T-helper 17 cell (primary cell): ENCODE measurements at places on chromosomes 2 and 18. TPM values are rescaled to one million over a fixed set of nuclear protein-coding genes. Genes with fewer than 3 reads are reported as not detected.

DNA sequence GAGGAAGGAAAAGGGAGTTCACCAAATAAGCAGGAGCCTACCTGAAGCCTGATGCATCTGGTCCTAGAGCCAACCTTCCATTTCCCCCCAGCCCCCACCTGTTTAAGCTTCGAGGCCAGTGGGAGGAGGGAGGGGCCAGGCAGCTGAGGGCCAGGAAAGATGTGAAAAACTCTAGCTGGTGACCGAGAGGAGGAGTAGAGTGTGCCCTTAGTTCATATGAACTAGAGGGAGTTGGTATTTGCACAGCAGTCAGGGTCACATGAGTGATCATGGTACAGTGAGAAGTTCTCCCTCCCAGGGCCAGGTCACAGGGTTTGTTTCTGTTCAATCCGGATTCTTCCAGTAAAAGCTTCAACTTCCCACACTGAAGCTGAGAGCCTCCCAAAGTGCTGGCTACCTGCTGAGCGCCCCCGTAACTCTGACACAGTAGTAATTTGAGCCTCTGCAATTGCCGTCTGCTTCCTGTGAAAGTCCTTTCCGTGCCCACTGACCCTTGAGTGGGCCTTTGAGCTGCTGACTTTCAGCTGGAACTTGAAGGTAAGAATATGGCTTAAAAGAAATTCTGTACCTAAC is at the start of gene SULT1C2:
Gene SULT1C2 (plus strand): TSS at position 362 of the 573 bp plus-strand sequence. CDS start 4,773 bp downstream, outside the sequence.
- DNase-seq = no peak

GRCh38 chr2:54161660-54162424 is 46.4 kb downstream of the ACYP2 start:
- no peak for DNase-seq

GRCh38 chr18:23114171-23114881 is 21.0 kb upstream of the CABLES1 start:
- no peak for DNase-seq

- DNase-seq = no peak
These were observed 241.9 kb upstream of the SLC14A2 start for GRCh38 chr18:45373286-45373880.

DNA sequence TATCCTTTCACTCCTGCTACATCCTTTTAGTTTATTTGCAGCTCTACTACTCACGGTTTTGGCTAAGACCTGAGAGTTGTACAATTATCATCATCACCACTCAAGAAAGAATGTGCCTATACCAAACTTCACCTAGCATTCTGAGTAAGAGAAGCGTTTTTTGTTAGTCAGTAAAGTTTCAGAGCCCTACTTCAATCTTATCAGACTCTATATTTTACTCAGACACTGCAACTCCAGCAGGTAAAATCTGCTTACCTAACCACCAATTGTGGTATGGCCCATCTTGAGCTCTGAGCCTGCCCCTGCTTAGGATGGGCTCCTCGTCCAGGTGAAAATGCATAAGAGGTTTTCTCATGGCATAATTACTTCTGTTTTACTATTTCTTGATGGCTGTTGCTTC is 37.1 kb downstream of the ICOS start:
- DNase-seq = no peak

DNA sequence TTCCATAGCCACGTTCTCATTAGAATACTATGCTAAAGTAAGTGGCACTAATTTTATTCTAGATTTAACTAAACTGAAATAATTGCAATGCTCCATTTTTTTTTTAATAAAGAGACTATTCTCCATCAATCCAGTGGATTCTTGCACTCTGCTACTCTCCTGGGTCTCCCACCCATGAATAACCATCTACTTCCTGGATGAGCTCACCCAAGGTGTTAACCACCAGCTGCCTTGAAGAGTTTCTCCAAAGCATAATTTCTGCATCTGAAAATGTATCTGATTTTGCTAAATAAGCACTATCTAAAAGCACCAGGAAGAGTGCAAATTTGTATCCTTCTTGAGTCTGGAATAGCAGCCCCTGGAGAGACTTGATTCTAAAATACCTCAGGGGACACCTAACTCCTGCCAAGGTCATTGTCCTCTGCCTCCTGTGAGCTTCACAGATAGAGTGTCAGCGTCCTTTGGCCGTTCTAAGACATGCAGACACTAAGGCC is 41.6 kb upstream of the SH3BP4 start:
- DNase-seq = no peak

- DNase-seq = no peak
These were observed 133.5 kb upstream of the ZNF236 start for GRCh38 chr18:76688724-76689472.

DNA sequence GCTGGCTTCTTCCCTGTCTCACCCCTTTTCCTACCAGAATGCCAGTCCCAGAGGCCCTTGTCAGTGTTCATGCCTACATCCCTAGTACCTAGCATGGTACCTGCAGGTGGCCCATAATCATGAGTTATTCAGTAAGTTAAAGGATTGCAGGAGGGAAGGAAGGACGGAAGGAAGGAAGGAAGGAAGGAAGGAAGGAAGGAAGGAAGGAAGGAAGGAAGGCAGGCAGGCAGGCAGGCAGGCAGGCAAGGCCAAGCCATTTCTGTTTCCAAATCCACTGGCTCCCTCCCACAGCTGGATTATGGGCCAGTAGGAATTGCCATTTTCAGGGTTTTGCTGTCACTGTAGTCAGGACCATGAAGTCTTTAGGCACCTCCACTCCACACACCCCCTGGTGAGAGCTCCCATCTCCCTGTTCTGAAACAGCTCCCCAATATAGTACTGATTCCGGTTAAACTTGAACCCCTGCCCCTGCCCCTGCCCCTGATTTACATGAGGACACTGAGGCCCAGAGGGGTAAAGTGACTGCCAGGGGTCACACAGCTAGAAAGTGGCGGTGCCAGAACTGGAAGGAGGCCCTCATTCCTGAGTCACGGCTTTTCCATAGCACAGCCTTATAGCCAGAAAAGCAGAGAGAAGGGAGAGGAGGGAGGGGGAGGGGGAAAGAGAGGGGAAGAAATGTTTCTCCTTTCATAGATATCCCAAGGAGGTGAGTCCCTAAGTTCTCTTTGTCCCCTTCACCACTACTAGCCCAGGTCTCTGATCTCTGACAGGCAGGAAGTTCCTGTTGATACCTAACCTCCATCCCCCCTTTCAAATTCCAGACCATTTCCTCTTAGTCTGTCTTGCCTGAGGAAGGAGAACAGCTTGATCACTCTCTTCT is 12.2 kb upstream of the TNS1 start:
- DNase-seq = no peak

DNA sequence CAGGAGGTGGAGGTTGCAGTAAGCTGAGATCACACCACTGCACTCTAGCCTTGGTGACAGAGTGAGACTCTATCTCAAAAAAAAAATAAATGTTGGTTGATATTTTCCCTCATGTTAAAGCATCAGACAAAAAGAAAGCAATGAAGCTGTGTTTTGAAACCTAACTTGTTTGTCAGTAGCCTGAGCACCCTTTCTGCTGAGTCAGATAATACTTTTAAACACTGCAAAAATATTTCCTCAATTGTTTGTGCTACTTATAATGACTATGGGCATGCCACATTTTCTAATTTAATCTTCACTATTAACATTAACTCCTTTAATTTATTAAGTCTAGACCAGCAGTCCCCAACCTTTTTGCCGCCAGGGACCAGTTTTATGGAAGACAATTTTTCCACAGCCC is 236.3 kb upstream of the AGAP1 start:
- DNase-seq = no peak

- no peak for DNase-seq
These were observed 66.8 kb upstream of the FZD7 start for GRCh38 chr2:201966691-201967438.

- DNase-seq = no peak
These were observed 467.3 kb upstream of the ETAA1 start for GRCh38 chr2:66929632-66930338.

- no peak for DNase-seq
These were observed 352.0 kb downstream of the IRS1 start for GRCh38 chr2:226447338-226448300.

- no peak for DNase-seq
These were observed 2.2 kb downstream of the MOCOS start for GRCh38 chr18:36189486-36189885.

- DNase-seq = no peak
These were observed 26.6 kb downstream of the ABCG5 start for GRCh38 chr2:43812006-43812405.

- DNase-seq = no peak
These were observed 250.2 kb downstream of the ALPK2 start for GRCh38 chr18:58378411-58379379.

GRCh38 chr2:217334561-217334960 is 474.7 kb upstream of the TNP1 start:
- DNase-seq = no peak

GRCh38 chr2:71000780-71001591 is 6.3 kb upstream of the TEX261 start:
- DNase-seq = peak; percentile 71

GRCh38 chr18:5238371-5238976 is 41.4 kb upstream of the AKAIN1 start:
- no peak for DNase-seq

DNA sequence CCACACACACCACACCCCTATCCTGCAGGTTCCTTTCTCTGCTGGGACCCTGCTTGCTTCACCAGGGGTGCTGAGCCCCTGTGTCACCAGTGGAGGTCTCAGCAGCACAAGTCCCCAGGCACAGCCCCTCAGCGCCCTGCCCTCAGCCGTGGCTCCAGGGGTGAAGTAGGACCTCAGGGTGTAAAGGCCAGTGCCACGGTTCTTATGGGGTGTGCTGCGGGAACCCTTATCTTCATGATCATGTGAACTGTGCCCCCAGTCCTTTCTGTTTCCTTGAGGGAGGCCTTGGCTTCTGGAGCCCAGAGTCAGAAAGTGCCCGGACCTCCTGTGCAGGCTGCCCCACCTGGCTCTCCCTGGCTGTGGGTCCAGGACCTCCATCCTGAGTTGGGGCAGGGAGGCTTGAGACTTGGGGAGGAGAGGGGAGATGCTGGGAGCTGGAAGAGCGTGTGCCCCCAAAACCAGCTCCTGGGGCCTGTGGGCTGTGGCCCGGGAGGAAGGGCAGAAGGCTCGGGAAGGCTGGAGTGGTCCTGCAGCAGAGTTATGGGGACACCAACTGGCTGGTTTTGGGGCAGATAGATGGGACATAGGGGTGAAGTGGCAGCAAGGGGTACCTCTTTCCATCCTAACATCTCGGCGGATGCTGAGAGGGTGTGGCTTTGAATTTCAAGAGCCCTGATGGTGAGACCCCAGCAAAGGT is 20.2 kb upstream of the KLF11 start:
- no peak for DNase-seq

The ITGB1BP1 gene
- total RNA-seq = 62.6 TPM

The PROKR1 gene
- not detected for total RNA-seq

The IL1R1 gene
- total RNA-seq = 16.5 TPM

The REG1B gene
- not detected for total RNA-seq

The VAMP5 gene
- 38.2 TPM for total RNA-seq

The LINC00305 gene
- not detected for total RNA-seq

The TLX2 gene
- 0.16 TPM for total RNA-seq
